ENCODE measurements at places on chromosomes 13 and 19. TPM values are rescaled to one million over a fixed set of nuclear protein-coding genes. Genes with fewer than 3 reads are reported as not detected.

The IZUMO1 gene
- total RNA-seq, result not detected

DNA sequence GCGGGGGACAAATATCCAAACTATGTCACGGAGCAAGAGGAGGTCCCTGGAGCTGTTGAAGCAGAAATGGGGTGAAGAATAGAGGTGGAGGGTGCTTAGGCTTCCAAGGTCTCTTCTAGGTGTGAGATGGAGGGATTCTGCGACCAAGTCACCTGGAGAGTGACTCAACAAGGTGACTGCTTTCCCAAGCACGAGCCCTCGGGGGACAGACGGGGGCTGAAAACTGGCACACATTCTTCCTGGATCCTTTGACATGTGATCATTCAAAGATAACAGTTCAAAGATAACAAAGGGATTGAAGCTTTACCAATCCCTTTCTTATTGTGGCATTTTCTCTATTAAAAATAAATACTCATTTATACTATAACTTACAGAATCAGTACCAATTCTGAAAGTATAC, 2.2 kb upstream of the TEX101 start:
- no peaks in the 10 kb centered on the region for H3K36me3 ChIP-seq
- no peaks in the 10 kb centered on the region for H3K27me3 ChIP-seq
- H3K4me1 ChIP-seq, result no peaks in the 10 kb centered on the region
- H3K4me3 ChIP-seq, result no peak overlapping the region

DNA sequence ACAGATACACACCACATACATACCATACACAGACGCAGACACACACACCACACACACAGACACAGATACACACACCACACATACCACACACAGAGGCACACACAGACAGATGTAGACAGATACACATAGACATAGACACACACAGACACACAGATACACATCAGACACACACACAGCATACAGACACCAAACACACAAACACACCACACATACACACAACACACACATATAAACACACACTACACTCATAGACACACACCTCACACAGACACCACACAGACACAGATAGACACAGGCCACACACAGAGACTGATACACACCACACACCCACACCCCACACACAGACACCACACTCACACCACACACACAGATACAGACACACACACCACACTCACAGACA, 24.9 kb upstream of the SLC7A10 start:
- no peaks in the 10 kb centered on the region for H3K36me3 ChIP-seq
- H3K27me3 ChIP-seq, result no peaks in the 10 kb centered on the region
- no peaks in the 10 kb centered on the region for H3K4me1 ChIP-seq
- DNase-seq, result no peak
- H3K4me3 ChIP-seq, result no peak overlapping the region

DNA sequence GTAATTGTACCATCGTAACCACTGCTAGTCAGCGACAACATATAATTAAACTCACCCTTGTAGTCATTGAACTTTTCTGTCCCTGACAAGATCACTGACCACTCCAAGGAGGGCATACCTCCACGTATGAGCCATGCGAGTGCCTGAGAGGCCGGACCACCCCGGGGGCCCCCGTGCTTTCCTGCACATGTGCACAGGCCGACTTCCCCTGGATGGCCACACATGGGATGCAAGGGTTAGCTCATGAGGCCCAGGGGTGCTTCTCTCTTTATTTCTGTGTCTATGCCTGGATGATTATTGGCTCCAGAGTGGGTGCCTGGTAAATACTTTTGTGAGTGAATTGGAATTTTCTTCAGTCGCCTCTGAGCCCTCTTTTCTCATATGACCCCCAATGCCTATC, 82.8 kb upstream of the ZNF536 start:
- no peaks in the 10 kb centered on the region for H3K4me1 ChIP-seq
- no peak overlapping the region for H3K27ac ChIP-seq
- no peak for DNase-seq
- H3K4me3 ChIP-seq, result no peak overlapping the region
- H3K36me3 ChIP-seq, result no peaks in the 10 kb centered on the region

DNA sequence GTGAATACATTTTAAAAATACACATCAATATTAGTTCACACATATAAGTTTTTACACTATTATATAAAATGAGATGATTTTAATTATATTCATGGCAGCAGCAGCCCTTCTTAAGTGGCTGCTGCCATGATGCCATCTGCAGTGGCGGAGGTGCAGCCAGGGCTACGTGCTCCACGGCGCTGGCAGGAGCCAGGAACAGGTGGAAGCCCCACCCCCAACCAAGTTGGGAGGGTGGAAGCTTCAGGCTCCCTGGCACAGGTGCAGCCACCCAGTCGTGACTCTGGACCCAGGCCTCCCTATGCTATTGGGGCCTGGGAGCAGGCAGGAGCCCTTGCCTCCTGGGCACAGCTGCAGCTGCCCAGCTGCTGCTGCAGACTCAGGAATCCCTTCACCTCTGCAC, 646.9 kb upstream of the PCDH9 start:
- H3K27me3 ChIP-seq, result no peaks in the 10 kb centered on the region
- H3K36me3 ChIP-seq, result no peaks in the 10 kb centered on the region
- no peak for DNase-seq
- H3K27ac ChIP-seq, result no peak overlapping the region

- H3K4me3 ChIP-seq, result no peak overlapping the region
- H3K4me1 ChIP-seq, result no peaks in the 10 kb centered on the region
- no peak for DNase-seq
- H3K27me3 ChIP-seq, result no peaks in the 10 kb centered on the region
These were observed 62.0 kb upstream of the EDNRB start for GRCh38 chr13:77980592-77980991.

The PCSK4 gene
- 0.68 TPM for total RNA-seq

GRCh38 chr13:30705680-30706079, 29.7 kb upstream of the ALOX5AP start:
- no peaks in the 10 kb centered on the region for H3K27me3 ChIP-seq
- no peak overlapping the region for H3K4me3 ChIP-seq
- no peak overlapping the region for H3K27ac ChIP-seq
- DNase-seq, result no peak
- H3K36me3 ChIP-seq, result no peaks in the 10 kb centered on the region
- H3K4me1 ChIP-seq, result no peaks in the 10 kb centered on the region

Measured in thoracic aorta (tissue), 2 donors.